Panc1 (cell line): ENCODE measurements at places on chromosomes 7 and 10. TPM values are rescaled to one million over a fixed set of nuclear protein-coding genes. Genes with fewer than 3 reads are reported as not detected.
A peak's percentile ranks its signal among the peaks of the same experiment; 100 is the strongest.

PLXNA4 gene
- total RNA-seq, result 0.10 TPM

GRCh38 chr10:33880291-33880690 lies 545.8 kb upstream of the NRP1 start:
- no peak overlapping the region for H3K27ac ChIP-seq
- no peaks in the 10 kb centered on the region for H3K36me3 ChIP-seq
- no peaks in the 10 kb centered on the region for H3K27me3 ChIP-seq

LGI1 gene
- total RNA-seq, result not detected

GRCh38 chr7:93015101-93015778 lies 102.5 kb downstream of the SAMD9 start:
- H3K27me3 ChIP-seq, result no peaks in the 10 kb centered on the region
- no peak overlapping the region for H3K4me3 ChIP-seq
- H3K4me1 ChIP-seq, result no peaks in the 10 kb centered on the region

DNA sequence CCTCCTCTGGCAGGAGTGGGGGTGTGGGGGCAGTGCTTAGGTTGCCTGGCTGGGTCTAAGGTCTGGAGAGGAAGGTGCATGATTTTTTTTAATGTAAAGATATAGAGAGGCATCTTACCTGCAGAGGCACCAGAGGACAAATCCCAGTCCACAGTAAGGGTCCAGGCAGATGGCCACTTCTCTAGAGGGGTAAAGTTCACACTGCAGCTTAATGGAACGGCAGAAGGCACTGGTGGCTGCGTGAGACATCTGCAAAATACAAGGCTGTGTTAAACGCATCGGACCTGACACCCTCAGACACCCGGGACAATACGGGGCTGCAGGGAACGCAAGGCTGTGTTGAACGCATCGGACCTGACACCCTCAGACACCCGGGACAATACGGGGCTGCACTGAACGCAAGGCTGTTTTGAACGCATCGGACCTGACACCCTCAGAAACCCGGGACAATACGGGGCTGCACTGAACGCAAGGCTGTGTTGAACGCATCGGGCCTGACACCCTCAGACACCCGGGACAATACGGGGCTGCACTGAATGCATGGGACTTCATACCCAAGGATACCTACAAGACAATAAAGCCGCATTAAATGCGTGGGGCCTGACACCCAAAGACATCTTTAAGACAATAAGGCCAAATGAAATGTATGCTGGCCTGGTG lies 206.0 kb downstream of the ZMYND11 start:
- DNase-seq, result no peak
- H3K27ac ChIP-seq, result no peak overlapping the region
- H3K4me3 ChIP-seq, result no peak overlapping the region
- H3K36me3 ChIP-seq, result no peaks in the 10 kb centered on the region

GRCh38 chr10:30709700-30710358 lies 80.3 kb upstream of the LYZL2 start:
- H3K27me3 ChIP-seq, result no peaks in the 10 kb centered on the region
- no peak overlapping the region for H3K4me3 ChIP-seq
- H3K27ac ChIP-seq, result no peak overlapping the region
- no peaks in the 10 kb centered on the region for H3K36me3 ChIP-seq

VIPR2 gene
- total RNA-seq, result not detected

DNA sequence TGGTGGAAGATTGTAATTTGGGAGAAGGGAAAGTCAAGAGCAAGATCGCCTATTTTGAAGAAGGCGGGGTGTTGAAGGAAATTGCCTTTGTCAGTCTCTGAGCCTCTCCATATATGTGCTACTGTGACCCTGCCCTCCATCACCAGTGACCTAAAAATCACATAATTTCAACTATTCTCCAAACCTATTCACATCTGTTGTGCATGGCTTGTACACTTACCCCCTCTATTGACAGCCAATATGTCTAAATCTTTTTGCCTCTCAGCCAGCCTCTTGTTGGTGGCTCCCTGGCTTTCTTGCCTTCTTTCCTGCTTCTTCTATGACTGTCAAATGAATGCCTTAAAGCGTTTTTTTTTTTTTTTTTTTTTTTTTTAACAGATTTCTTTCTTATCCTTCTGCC lies 295.6 kb downstream of the AUTS2 start:
- DNase-seq, result no peak
- H3K4me3 ChIP-seq, result no peak overlapping the region
- no peaks in the 10 kb centered on the region for H3K4me1 ChIP-seq
- H3K27ac ChIP-seq, result no peak overlapping the region
- no peaks in the 10 kb centered on the region for H3K36me3 ChIP-seq

TPK1 gene
- total RNA-seq, result 3.3 TPM

GRCh38 chr10:114374053-114374791 lies 30.1 kb downstream of the AFAP1L2 start:
- DNase-seq, result no peak
- peak overlapping the region; percentile 58 for H3K27ac ChIP-seq
- H3K36me3 ChIP-seq, result no peaks in the 10 kb centered on the region
- H3K4me3 ChIP-seq, result no peak overlapping the region

DNA sequence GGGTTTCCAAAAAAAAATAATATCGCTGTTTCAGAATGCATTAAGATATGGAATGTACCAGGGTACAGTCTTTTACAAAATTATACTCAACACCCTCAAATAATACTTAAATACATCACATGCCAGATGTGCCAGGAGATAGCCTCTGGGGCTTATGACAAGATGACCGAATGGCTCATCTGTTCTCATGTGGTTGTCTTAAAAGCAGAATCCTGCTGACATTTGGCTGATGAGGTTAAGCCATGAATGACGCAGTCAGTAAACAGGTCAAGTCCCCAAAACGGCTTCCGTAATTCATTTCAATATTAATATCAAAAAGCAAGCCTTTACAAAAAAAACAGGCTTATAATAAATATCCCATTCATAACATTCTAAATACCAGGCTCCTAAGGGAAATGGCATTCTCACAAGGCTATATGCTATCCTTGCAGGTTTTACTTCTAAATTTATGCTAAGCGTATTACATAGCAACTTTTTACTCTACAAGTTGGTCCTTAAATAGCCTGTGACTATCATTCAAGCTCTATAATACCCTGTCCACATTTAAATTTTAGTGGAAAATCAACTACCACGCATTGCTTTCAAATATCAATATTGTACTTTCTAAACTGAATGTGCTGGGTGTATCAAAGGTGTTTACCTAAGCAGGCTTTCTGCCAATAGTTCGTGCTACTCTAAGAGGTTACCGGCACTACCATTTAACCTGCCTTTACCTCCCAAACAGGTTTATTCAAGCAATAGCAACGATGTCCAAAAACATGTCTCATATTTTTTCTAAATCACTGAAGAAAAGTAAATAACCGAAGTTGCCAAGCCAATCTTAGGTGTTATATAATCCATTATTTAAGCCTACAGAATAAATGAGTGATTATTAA lies 15.6 kb downstream of the SMURF1 start:
- no peaks in the 10 kb centered on the region for H3K36me3 ChIP-seq
- peak overlapping the region; percentile 74 for H3K27ac ChIP-seq
- no peak for DNase-seq
- H3K4me3 ChIP-seq, result peak overlapping the region; percentile 12; the same call in 1 of the 2 replicates

GRCh38 chr7:50185951-50186682 lies 93.1 kb upstream of the ZPBP start:
- no peaks in the 10 kb centered on the region for H3K4me1 ChIP-seq
- H3K36me3 ChIP-seq, result no peaks in the 10 kb centered on the region
- H3K27ac ChIP-seq, result no peak overlapping the region
- no peak overlapping the region for H3K4me3 ChIP-seq
- no peak for DNase-seq

DNA sequence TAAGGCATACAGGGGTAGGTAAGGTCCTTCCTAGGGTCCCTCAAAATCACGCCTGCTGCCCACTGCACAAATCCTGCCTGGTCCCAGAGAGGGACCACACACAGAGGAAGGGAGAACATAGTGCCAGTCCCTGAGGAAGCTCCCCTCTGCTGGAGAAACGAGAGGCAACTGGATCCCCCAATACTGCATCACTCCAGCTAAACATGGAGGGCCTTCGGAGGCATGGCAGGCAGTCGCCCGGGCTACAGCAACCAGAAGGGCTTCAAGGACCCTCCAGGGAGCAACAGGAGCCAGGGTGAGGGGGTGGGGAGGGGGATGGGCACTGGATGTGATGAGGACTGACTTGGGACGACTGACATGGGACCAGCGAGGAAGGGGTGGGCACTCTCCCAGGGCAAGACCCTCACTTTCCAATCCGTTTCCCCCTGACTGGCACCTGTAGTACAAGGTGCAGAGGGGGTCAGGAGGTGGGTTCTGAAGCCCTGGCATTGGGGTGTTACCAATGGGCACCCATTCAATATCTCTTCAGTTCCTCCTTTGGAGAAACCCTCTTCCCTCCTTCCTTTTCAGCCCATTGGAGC lies 21.7 kb downstream of the DDIT4 start:
- DNase-seq, result no peak
- H3K27ac ChIP-seq, result peak overlapping the region; percentile 94
- H3K27me3 ChIP-seq, result no peaks in the 10 kb centered on the region
- H3K4me3 ChIP-seq, result no peak overlapping the region
- peaks cover 40% of the 10 kb centered on the region for H3K4me1 ChIP-seq
- no peaks in the 10 kb centered on the region for H3K36me3 ChIP-seq

SPDYE6 gene
- total RNA-seq, result not detected

DNA sequence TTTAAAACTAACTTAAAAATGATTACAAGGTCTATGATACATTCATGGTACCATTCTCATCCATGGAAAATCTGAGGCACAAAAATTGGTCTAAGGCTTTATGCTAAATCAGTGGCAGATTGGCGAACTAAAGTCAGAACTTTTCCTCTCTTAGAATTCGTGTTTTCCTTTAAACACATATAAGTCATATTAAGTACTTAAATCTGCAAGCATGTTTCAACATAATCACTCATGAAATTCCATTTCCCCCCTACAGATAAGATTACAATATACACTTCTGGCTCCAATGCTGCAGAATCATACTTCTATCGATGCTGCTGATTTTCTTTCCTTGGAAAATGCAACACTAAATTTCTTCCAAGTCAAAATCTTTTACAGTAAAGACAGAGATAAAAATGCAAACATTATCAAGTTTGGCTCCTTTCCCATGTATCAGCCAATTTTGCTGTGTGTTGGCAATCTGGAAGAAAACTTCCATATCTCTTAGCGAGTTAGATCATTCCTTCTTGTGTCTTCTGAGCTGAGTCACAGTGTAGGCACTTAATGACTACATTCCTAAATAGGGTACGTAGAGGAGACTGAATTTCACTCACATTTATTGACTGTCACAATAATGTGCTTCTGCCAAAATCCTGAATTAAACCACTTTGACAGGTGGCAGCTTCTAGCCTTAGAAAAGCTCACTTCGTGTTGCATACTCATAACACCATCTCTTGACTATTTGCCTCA lies 76.4 kb upstream of the LRRC17 start:
- no peaks in the 10 kb centered on the region for H3K36me3 ChIP-seq
- H3K4me3 ChIP-seq, result no peak overlapping the region
- no peaks in the 10 kb centered on the region for H3K27me3 ChIP-seq
- no peaks in the 10 kb centered on the region for H3K4me1 ChIP-seq
- DNase-seq, result peak; percentile 58
- H3K27ac ChIP-seq, result no peak overlapping the region

HTR5A gene
- total RNA-seq, result not detected

DNA sequence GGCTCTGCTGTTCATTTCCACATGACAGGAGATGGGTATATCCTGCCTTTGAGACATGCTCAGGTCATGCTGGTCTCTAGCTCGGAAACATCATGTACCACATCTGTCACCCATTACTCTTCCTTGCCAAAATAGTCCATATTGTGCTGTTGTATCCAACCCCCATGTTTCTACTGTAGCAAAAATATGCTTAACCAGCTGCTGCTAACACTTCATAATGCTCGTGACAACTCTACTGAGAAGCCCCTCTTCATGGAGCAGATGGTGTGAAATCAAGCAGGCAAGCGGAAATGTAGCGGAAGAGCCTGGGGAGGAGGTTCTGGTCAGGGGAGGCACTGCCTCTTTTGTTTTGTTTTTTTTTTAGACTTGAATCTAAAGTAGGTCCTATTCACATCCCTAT lies 82.9 kb downstream of the NPY start:
- H3K4me3 ChIP-seq, result no peak overlapping the region
- no peak overlapping the region for H3K27ac ChIP-seq
- no peaks in the 10 kb centered on the region for H3K4me1 ChIP-seq
- no peak for DNase-seq
- H3K27me3 ChIP-seq, result 0 out of 2 replicates have a peak, but pooled peaks cover 3% of the 10 kb centered on the region

- peak overlapping the region; percentile 17; the same call in 1 of the 2 replicates for H3K4me3 ChIP-seq
- no peaks in the 10 kb centered on the region for H3K36me3 ChIP-seq
- H3K27ac ChIP-seq, result peak overlapping the region; percentile 67
These were observed 10.9 kb downstream of the LIMK1 start for GRCh38 chr7:74094224-74095101.

GRCh38 chr10:30529373-30529998 lies 95.5 kb downstream of the MAP3K8 start:
- H3K4me3 ChIP-seq, result no peak overlapping the region
- no peaks in the 10 kb centered on the region for H3K4me1 ChIP-seq
- no peak for DNase-seq
- no peaks in the 10 kb centered on the region for H3K36me3 ChIP-seq
- H3K27me3 ChIP-seq, result no peaks in the 10 kb centered on the region

GRCh38 chr7:151399305-151399601 lies 10.6 kb downstream of the WDR86 start:
- H3K27ac ChIP-seq, result no peak overlapping the region
- no peaks in the 10 kb centered on the region for H3K27me3 ChIP-seq
- peaks cover 8% of the 10 kb centered on the region for H3K4me1 ChIP-seq
- no peak overlapping the region for H3K4me3 ChIP-seq

DNA sequence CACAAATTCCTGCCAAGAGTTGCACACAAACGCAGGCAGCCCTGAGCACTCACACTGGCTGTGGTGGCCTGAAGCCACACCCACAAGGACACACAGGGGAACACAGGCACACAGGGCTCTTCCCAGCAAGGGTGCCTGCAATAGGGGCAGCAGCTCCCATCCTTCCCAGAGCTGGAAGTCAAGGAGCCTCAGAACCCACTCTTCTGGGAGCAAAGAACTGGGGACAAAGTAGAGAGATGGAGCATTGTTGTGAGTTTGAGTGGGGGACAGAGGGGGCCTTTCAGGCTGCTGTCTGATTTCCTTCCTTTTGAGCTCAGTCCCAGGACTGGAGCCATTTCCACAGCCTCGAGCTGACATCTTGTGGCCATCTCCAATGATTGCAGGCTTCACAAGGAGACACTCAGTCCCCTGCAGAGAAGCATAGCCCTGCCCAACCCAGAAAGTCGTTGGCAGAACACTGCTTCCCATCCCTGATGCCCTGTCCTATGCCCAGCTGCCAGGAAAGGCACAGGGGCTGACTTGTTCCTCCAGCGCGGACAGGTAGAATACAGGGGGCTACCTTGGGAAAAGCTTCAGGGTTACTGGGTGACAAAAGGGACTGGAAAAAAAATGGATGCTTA lies 34.4 kb upstream of the SLF2 start:
- no peak overlapping the region for H3K27ac ChIP-seq
- H3K36me3 ChIP-seq, result no peaks in the 10 kb centered on the region
- peak; percentile 48 for DNase-seq
- H3K27me3 ChIP-seq, result no peaks in the 10 kb centered on the region
- no peaks in the 10 kb centered on the region for H3K4me1 ChIP-seq
- no peak overlapping the region for H3K4me3 ChIP-seq

- peak overlapping the region; percentile 17; the same call in 1 of the 2 replicates for H3K4me3 ChIP-seq
- peak; percentile 24 for DNase-seq
- H3K4me1 ChIP-seq, result no peaks in the 10 kb centered on the region
- H3K27me3 ChIP-seq, result peaks cover 2% of the 10 kb centered on the region; the same call in 1 of the 2 replicates
These were observed 628.7 kb downstream of the TYW1 start for GRCh38 chr7:67625257-67625737.

CPEB3 gene
- total RNA-seq, result 2.4 TPM

- no peak overlapping the region for H3K4me3 ChIP-seq
- H3K36me3 ChIP-seq, result peaks cover 4% of the 10 kb centered on the region; the same call in 1 of the 2 replicates
- H3K4me1 ChIP-seq, result no peaks in the 10 kb centered on the region
These were observed 60.2 kb upstream of the CAMK2B start for GRCh38 chr7:44385434-44386138.

KCNMA1 gene
- 91.9 TPM for total RNA-seq

- H3K27me3 ChIP-seq, result no peaks in the 10 kb centered on the region
- H3K27ac ChIP-seq, result no peak overlapping the region
- no peak overlapping the region for H3K4me3 ChIP-seq
- no peak for DNase-seq
- H3K4me1 ChIP-seq, result no peaks in the 10 kb centered on the region
These were observed 178.8 kb downstream of the ELFN1 start for GRCh38 chr7:1848911-1849311.
